ENCODE measurements at places on chromosomes 3 and 15.

DNA sequence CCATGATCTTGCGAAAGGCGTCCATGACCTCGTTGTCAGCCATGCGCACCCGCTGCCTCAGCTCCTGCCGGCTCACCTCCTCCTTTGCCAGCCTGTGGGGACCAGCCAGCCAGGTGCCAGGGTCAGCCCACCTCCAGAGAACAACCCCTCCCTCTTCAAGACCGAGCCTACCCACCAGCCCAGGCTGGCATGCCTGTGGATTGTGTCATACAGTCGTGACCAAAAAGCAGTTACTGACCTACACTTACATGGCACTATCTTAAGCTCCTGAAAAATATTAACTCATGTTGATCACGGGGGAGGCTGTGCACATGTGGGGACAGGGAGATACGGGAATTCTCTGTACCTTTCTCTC, 10.7 kb upstream of the CAMK1 start:
- DNase-seq: no peak

GRCh38 chr15:80503319-80503952, 99.3 kb downstream of the ARNT2 start:
- DNase-seq: no peak

DNA sequence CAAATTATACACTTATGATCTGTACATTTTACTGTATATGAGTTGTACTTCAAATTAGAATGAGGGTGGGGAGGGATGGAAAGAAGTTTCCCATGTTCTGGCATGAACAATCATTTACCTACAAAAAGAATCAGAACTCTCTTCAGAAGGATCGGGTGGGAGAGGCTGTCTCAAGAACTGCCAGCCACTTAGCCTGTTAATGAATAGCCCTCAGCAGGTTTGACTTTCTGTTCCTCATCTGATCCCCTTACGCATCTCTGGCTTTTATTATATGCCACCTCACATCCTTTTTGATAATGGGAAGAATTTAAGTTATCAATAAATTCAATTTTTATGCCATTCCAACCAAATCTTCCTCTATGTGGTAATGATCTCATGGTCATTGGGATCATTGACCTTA, 168.3 kb upstream of the TGFBR2 start:
- DNase-seq: no peak

DNA sequence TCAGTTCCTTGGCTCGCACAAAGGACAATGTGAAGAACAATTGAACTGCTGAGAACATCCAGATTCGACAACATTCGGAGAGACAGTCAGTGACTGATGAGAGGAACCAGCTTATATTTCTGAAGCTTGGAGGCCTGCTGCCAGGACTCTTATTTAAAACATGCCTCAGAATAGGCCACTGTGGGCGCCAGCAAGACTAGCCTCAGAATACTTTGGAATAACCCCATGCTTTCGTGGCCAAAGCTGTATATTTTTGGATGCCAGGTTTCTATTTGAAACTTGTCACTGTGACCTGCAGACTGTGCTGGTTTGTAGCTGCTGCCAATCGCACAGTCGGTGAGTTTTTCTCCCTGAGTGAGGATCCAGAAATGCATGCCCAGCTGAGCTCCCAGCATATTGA, 129.9 kb upstream of the UBE3A start:
- no peak for DNase-seq

DNA sequence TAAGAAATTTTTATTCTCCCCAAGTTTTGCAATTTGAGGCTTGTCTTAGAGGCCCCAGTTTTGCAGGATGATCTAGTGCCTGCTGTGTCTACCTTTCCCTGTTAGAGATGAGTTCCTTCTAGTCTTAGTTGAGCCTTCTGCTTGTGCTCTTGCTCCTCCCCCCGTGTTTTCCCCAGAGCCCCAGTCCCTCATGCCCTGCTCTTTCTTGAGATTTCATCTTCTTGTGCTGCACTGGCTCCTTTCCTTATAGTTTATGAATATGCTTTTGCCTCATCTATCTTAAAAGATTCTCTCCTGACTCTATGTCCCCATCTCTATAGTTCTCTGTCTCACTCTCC, 4.7 kb downstream of the GAP43 start:
- DNase-seq: no peak

DNA sequence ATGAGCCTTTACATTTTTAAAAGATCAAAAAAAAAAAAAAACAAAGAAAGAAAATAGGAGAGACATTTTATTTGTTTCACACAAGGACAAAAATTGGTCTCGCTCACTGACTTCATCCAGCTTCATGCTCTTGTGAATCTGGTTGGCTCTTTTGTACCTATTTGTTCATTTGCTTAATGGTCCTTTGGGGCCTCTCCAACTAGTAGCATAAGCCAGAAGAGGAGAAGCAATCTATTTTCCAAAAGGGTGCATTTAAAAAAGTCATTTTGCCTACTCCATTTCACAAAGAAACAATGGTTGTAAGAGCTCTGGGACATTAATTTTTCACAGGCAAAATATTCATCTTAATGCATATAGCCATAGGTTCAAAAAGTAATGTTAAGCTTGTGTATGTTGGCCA, 168.3 kb upstream of the ADAMTS9 start:
- DNase-seq: no peak

DNA sequence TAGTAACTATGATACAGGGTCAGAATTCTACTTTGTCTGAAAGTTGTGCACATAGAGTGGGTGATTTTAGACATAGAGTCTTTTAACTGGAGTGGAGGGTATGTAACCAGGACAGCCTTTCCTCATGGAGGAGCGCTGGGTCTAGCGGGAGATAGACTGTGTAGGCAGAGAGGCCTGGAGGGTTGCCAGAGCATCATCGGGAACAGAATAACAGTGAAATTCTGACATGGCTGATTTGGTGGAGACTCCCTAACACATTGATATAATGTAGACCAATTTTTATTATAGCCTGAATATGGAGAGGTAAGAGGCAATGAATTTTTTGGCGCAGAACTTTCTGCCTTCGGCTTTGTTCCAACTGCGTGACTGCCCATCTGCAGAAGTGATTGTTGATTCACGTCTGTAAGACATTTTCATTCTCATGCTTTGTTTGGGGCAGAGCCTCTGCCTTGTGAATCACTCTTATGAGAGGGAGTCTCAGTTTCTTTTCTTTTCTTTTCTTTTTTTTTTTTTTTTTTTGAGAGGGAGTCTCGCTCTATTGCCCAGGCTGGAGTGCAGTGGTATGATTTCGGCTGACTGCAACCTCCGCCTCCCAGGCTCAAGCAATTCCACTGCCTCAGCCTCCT, 16.0 kb downstream of the LPP start:
- no peak for DNase-seq

GRCh38 chr15:55235546-55236036, 38.9 kb upstream of the RSL24D1 start:
- no peak for DNase-seq

DNA sequence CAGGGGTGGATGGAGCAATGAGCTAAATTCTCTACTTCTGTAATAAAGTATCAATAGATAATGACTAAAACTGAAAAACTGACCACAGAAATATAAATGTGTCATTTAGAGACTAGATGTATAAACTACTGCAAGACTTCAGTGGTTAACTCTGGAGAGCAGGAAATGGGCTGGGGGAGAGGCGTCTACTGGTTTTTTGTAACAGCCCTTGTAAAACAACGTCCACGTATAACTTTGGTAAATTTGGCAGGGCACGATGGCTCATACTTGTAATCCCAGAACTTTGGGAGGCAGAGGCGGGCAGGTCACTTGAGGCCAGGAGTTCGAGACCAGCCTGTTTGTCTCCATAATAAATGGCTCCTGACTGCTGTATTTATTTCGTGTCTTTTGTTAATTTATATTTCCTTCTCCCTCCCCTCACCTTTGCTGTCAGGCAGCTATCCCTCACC, 12.5 kb downstream of the RAB27A start:
- no peak for DNase-seq
